ENCODE measurements at places on chromosomes 5 and 9.

DNA sequence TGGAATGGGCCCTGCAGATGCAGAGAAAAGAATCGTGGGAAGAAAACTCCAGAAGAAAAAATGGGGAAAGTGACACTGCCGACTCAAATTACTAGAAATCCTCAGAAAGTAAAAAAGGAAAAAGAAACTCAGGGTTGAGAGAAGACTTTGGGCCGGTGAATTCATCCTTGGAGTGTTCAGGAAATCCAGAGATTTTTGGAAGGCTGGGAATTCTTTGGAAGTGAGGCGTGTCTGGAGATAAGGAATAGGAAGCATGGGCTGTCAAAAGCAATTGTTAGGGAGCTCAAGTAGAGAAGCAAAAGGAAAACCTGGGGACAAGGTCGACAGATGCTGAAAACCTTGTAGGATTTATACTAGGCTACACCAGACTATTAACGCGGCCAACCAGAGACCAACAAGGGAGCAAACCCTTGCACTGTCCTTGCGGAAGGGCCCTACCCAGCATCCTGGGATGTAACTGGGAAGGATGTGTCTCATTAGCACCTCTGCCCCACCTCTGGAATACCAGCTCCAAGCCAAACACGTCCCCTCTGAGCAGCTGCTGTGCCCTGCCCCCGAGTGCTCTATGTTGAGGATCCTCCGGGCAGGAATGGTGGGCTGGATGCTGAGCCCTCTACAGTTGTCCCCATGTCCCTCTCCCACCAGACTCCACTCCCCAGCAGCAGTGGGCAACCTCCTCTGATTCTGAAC, 11.6 kb downstream of the DAB2IP start:
- no peak for DNase-seq

DNA sequence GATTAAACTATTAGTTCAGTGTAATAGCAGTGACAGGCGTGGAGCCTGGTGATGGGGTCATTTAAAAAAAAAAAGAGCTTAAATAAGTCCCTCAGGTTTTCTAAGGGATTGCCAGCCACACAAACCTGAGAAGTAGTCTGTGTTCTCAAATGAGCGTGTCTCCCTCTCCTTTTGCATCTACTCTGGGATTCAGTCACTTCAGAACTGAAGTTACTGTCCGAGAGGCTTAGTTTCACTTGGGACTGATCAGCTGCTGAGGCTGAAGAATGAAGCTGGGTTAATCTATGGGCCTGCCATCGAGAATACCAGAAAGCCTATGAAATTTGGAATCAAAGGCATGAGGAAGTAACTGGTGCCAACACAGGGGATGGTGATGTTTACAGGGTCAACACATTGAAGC, 310.1 kb downstream of the ADAMTS6 start:
- no peak for DNase-seq

DNA sequence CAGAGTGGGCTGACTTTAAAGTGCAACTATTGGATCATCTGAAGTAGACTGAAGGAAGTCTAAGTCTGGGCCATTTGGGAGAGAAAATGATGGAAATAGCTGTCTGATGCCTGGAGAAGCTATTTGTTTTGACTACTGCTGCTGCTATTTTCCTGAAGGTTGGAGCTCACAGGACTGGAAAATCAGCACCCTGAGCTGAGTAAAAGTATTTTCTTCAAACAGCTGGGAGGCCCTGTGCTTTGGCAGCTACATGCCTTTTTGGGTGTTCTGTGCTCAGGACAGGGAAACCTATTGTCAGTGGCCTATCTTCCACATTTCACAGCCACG, 302.6 kb downstream of the ENC1 start:
- DNase-seq: no peak

GRCh38 chr5:501831-502184, 22.4 kb downstream of the SLC9A3 start:
- DNase-seq: no peak

DNA sequence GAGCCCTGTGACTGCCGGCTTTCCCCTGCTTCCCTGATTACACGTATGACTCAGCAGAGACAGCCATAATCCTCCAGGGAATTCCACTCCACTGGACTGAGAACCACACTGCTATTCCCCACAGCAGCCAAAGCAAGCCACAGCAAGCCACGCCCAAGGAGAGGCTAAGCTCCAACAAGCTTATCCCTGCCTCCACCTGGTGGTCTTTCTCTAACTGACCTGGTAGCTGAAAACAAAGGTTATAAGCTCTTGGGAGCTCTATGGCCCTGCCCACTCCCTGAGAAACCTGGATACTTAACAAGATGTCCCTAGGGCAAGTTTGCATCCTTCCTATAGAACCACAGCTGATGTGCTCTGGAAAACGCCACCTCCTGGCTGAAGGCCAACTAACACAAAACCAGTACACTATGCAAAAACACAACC, 613.7 kb upstream of the CDH18 start:
- no peak for DNase-seq

GRCh38 chr9:22216730-22217172, 207.6 kb upstream of the CDKN2B start:
- DNase-seq: no peak

DNA sequence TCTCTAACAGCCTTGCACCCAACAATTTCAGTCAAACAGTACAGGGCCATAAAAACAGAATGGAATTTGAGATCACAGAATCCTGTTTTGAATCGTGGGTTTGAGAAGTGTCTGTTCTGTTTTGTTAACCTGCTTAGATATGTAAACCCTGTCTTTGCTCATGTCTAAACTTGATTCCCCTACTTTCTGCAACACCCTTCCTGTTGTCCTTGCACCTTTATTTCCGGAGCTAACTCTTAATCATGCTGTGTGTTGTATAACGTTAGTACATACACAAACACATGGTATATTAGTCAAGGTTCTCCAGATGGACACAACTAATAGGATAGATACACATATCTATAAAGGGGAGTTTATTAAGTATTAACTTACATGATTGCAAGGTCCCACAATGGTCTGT, 2229.2 kb upstream of the C9orf72 start:
- DNase-seq: no peak

DNA sequence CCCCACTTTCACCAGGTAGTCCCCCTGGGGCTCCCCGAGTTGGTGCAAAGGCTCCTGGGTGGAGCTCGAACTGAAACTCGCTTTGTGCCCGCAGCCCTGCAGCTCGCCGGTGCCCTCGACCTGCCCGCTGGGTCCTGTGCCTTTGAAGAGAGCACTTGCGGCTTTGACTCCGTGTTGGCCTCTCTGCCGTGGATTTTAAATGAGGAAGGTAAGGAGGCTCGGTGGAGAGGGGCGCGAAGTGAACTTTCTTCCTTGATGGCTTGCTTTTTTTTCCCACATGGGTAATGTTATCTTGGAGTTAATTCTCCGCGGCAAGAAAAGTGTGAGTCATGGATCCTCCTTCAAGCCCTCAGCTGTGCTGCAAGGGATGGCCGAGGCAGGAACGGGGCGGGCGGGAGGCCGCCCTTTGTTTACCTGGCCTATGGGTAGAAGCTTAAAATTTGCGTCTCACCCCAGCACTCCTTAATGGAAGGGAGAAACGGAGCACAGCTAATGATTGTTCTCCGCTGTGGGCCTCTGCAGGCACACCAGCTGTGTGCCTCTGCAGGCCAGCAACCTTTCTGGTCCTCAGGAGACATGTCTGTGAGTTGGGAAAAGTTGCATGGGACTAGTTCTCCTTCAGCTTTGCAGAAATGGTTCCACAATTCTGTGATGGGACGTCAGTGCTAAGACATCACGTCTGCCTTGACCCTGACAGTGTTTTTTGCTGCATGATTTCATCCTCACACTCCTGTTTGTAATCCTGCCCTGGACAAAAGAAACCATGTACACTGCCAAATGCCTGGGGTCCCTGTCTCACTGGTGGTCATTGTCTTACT, 1.1 kb downstream of the MAMDC2 start:
- no peak for DNase-seq

DNA sequence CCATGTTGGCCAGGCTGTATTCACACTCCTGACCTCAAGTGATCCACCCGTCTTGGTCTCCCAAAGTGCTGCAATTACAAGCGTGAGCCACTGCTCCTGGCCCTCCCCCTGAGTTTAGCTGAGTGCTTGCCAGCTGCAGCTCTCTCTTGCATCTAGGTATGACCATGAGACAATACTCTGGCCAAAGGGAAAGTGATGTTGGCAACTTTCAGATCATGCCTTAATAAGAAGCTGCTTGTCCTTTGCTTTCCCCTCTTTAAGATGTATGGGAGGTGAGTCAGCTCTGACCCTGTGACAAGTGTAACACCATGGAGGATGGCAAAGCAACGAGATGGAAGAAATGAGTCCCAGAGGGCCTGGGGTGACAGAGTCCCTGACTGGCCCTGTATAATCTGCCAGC, 18.7 kb upstream of the DCAF12 start:
- no peak for DNase-seq

DNA sequence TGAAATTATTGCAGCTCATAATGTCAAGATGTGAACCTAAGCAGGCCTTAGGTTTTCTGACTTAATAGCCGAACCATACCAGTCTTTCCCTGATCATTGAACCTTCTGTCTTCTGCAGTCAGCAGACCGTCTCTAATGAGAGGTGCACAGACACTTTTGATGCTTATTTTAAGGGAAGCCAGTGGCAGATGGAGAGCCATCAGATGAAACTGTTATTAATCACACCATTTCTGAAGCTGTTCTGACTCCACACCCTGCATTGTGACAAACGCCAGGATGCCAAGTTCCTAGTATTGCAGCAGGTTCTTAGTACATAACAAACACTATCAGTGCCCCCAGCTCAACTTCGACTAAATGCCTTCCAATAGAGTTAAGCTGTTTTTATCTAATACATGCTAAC, 43.0 kb downstream of the PIK3R1 start:
- DNase-seq: no peak

DNA sequence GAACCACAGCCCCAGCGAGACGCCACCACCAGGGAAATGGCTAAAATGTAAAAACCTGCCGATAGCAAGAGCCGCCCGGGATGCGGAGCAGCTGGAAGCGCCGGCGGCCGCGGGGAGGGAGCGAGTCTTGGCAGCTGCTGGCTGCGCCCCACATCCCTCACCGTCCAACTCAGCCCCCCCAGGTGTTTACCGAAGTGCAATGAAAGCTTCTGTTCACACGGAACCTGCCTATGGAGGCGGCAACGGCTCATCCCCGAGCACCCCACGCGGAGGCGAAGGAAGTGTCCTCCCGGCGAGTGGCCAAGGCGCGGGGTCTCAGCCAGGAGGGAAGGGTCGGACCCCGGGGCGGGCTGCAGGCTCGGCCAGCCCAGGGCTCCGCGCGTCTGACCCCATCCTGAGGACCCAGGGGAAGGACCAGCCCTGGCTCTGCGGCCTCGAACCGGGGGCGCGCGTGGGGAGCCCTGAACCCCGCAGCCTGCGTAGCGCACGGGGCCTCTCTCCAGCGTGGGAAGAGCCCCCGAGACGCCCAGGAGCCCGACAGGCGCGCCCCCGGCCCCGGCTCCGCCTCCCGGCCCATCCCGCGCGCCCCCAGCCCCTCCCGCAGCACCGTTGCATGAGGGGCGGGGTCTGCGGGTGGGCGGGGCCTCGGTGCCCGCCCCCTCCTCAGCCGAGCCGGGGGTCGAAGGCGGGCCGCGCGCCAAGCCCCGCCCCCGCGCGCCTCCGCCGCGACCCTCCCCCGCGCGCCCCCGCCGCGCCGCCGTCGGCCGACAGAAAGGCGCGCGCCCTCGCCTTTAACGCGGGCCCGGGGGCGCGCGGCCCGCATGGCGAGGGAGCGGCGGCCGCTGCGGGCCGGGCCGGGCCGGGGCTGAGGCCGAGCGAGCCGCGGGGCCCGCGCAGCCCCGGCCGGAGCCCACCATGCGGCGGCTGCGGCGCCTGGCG, at the start of gene DIPK1B:
TSS of gene DIPK1B (plus strand) at position 822 of the 939 bp plus-strand sequence. CDS start at position 916, 94 bp downstream.
- peak; percentile 28 for DNase-seq
